Posterior cingulate gyrus (tissue), 11 donors: ENCODE measurements at places on chromosomes 12 and 14.

- peak; percentile 50 for DNase-seq
These were observed 13.6 kb upstream of the MLXIP start for GRCh38 chr12:122064780-122065588.

DNA sequence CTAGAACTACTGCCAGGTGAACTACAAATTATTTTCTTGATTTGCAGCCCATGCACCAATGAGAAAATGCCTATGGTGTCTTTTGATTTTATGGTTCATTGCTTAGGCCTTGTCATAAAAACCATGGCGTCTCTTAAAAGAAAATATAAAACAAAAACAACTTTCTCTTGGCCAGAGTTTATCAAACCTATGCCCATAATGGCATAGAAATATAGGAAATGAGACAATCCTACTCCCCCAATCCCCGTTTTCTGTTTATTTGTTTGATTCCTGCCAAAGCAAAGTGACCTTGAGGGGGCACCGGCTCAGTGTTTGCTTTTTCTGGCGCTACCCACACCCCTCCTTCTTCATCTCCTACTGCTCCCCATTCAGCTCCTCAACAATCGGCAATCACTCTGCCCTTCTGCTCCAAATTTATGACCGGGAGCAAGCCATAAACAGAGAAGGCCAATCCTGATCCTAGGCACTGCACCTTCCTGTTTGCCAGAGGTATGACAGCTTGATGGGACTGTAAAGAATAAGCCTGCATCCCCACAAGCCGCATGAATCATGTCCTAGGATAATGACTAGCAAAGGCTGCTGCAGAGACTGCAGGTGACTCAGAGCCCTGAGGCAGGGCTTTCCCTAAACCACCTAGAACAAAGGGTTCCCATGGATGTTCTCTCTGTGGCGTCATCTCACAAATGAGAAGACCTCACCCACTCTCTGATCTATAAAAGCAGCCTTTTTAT, 874.9 kb downstream of the NRXN3 start:
- DNase-seq: no peak

GRCh38 chr12:78085542-78086182, 255.0 kb downstream of the NAV3 start:
- DNase-seq: no peak

DNA sequence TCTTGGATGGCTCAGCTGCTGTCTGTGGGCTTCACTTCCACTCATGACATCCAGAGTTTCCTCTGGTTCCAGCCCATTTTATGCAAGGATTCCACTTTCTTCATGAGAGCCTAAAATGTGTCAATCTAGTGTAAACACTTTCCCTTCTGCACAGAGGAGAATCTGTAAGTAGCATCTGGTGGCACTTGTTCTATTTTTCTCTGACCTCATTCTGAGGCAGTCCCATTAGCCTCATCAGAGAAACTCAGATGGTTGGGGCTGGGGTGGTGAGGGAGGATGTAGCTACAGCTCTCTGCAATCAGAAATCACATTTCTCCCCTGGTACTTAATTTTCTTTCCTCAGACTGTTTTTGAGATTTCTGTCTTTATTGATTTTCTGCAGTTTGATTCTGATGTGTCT, 81.6 kb downstream of the PRMT8 start:
- no peak for DNase-seq

- no peak for DNase-seq
These were observed 477.0 kb downstream of the DPF3 start for GRCh38 chr14:72416892-72417291.

DNA sequence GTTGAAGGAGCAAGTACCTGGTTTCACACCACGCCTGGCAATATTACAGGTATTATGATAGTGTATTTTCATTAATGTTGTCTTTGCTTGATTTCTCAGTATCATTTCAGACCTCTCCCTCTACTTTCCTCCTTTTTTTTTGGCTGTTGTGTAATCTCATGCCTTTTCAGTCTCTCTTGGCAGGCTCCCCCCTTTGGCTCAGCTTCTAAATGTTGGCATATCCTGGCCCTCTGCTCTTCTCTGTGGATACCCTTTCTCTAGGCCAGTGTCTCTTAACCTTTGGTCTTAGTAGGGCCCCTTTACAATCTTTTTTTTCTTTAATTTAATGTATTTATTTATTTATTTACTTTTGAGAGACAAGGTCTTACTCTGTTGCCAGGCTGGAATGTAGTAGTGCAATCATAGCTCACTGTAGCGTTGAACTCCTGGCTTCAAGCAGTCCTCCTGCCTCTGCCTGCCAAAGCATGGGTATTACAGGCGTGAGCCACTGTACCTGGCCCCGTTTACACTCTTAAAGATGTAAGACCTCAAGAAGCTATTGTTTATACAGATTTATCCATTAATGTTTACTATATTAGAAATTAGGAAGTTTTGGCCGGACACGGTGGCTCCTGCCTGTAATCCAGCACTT, 12.8 kb downstream of the MTHFD1 start:
- DNase-seq: no peak

- no peak for DNase-seq
These were observed 93.3 kb downstream of the RFLNA start for GRCh38 chr12:124388038-124388671.

DNA sequence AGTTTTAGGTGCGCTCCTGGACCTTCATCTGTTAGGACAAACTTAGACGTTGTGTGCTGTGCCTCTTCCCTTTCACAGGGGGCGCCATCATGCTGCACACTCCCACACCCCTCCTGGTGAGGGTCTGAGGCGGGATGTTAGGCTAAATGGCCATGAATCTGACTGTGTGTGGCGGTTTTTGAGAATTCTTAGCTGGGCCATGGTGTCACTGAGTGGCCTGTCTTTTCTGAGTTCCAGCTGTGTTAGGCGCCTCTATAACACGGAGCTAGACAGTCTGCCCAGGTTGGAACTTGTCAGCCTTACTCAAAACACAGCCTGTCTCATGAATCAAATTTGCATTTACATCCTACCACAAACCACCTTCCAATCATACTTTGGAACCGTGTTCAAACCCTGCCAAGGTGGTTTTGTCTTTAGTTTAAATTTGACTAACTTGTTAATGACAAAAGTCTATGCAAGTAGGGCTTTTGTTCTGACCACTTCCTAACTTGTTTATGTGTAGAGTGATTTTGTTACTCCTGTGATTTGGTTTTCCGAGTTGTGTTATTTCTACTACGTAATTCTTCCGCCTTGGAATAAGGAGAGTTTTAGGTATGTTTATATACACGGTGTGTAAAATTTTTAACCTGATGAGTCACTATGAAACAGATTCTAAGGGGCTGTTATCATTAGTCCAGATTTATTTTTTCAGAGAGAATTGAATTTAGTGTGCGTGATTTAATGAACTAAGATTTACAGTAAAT, 19.6 kb downstream of the ACVR1B start:
- DNase-seq: no peak
